Foreskin melanocyte (primary cell): ENCODE measurements at places on chromosomes 4 and X.

- no peak for DNase-seq
Measured at GRCh38 chrX:19899217-19899788, 11.9 kb upstream of the SH3KBP1 start.

GRCh38 chrX:115900425-115900824 lies 270.1 kb upstream of the AGTR2 start:
- DNase-seq: no peak

DNA sequence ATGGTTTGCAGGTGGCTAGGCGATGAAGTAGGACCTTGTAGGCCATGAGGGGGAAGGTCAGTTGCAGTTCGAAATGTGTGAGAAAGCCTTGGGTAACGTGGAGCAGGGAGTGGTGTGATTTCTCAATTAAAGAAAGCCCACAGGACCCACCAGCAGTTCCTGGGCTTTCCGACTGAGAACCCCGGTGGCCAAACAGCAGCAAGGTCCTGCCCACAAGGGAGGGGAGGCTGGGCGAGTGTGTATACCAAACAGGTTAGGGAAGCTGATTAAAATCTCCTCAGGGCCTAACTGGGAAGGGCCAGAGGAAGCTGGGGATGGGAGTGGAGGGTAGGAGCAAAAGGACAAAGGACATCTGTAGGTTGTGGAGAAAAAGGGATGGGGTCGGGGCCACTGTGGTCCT lies 2.4 kb downstream of the ATP6AP1 start:
- no peak for DNase-seq

GRCh38 chr4:83036991-83037665 lies 2.1 kb downstream of the COPS4 start:
- no peak for DNase-seq

- DNase-seq: no peak
Measured at GRCh38 chrX:149487292-149487691, 17.8 kb downstream of the IDS start.
